Suprapubic skin (tissue), 4 donors: ENCODE measurements at places on chromosomes 1 and 21.

DNA sequence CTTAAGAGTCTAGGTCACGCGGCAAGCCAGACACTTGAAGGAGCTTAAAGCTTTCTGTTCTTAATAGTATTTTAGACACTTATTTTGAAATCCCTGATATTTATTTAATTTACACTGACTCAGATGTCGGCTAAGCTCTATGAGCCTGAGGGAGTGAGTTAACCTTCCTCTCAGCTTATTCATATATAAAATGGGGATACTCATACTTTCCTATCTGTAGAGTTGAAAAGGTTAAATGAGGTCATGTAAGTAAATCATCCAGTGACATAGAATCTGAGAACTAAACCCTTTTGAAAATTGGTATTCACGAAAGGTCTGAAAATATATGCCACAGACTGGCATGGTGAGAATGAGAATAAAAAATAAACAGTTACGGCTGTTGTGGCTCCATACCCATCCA lies 1.4 kb upstream of the GPR161 start:
- no peak for DNase-seq

DNA sequence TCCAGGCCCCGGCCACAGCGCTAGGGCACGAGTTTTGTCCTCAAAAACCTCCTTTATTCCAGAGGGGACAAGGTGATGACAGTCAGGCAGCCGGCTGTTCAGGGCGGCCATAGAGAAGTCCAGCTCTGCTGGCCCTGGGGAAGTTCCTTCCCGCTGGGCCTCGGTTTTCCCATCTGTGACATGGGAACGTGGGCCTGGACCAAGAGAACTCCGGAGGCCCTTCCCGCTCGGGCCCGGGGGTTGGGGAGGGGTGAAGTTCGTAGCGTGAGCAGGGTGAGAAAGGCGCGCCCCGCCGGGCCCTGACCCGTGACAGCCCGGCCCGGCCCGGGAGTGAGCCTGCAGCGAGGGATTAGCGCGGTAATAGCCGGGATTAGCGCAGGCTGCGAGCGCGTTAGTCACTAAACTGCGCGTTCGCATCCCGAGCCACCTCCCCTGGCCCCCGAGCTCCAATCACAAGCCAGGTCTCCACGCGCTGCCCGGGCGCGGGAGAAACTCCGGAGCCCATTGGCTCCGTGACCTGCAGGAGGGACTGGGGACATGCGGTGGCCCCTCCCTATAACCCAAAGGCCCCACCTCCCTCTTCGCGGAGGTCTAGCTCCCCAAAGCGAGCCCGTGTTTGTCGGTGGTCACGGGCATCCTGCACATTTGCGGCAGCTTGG lies 29.8 kb upstream of the PADI2 start:
- DNase-seq = no peak

DNA sequence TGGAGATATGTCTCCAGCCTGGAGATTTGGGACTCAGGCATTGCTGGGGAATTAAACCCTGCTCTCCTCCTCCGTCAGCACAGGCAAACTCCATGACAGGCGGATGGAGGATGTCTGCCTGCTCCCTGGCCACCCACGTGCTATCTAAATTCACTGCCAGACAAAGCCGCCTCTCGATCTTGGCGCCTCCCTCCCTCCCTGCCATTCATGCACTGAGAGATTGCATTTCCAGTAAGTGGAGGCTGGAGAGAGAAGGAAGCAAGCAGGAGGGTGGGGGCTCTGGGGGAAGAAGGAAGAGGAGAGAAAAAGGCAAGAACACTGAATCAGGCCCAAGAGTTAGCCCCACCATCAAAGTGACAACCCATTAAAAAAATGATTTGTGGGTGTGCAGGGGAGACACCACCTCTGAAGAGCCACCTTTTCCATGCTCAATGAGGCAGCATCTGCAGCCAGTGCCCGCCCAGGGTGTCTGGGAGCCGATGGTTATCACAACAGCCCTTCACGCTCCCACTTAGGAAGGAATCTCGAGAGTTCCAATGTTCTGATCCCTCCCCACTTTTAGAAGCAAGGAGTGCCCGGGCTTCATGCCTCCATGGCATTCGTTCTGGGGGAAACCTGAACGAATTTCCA lies 183.0 kb downstream of the HIVEP3 start:
- DNase-seq = no peak

GRCh38 chr1:44501047-44501890 lies 96.2 kb downstream of the RNF220 start:
- no peak for DNase-seq

GRCh38 chr1:159121526-159121925 lies 45.0 kb upstream of the AIM2 start:
- no peak for DNase-seq
